WTC11 (cell line): ENCODE measurements at places on chromosomes 7 and 10.

GRCh38 chr7:148623586-148624282 is 33.2 kb downstream of the C7orf33 start:
- DNase-seq = no peak

DNA sequence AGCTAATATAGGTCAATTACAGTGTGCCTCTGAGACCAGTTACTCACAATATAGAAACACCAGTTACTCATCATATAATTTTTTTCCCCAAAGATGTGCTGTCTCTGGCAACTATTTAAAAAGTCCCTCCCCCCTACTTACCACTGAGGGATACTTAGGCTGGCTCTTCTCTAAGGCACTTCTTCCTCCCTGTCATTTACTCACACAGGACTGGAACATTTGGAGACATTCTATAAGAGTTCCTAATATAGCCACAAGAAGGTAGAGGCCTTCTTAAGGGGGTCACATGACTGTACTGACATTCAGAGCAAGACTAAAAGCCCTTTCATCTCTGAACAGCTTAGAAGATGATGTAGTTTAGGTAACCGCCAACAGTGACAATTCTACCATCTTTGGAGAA is 44.4 kb upstream of the SLIT1 start:
- no peak for DNase-seq

- DNase-seq = no peak
These were observed 227.1 kb downstream of the AGMO start for GRCh38 chr7:15334536-15335263.

DNA sequence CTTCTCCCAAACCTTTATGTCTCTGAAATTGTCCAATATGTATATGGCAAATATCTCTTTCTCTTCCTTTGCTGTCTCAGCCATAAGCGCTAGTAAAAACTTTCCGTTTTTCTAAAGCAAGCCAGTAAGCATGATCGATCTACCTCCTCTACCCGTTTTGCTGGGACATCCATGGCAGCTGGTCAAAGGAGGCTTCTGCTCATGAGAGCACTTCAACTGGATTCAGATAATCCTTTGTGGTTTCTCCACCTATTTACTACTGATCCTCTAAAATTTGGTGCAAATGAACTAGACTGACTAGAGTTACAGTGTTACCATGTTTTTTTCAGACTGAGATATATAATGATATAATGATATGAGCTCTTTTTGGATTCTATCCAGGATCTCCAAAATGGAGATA is 42.7 kb downstream of the GBF1 start:
- DNase-seq = no peak

- DNase-seq = no peak
These were observed 114.2 kb upstream of the DGKB start for GRCh38 chr7:15016766-15017165.

DNA sequence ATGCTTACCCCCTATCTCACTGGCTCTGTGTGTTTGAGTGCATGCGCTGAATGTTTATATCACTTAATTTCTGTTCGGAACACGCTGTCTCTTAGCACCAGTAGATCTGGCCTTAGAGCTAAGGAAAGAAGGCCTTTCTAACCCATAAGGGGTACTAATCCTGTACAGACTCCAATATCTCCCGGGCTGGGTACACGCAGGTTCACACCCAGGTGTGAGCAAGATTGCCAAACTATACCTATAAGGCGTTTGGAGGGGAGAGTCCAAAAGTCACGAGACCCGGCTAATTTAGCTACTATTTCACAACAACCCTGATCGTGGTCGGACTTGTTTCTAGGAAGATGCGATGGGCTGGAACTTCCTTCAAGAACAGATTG is 727 bp upstream of the PDSS1 start:
- DNase-seq = no peak

- DNase-seq = no peak
These were observed 55.0 kb upstream of the VWDE start for GRCh38 chr7:12458520-12459131.

DNA sequence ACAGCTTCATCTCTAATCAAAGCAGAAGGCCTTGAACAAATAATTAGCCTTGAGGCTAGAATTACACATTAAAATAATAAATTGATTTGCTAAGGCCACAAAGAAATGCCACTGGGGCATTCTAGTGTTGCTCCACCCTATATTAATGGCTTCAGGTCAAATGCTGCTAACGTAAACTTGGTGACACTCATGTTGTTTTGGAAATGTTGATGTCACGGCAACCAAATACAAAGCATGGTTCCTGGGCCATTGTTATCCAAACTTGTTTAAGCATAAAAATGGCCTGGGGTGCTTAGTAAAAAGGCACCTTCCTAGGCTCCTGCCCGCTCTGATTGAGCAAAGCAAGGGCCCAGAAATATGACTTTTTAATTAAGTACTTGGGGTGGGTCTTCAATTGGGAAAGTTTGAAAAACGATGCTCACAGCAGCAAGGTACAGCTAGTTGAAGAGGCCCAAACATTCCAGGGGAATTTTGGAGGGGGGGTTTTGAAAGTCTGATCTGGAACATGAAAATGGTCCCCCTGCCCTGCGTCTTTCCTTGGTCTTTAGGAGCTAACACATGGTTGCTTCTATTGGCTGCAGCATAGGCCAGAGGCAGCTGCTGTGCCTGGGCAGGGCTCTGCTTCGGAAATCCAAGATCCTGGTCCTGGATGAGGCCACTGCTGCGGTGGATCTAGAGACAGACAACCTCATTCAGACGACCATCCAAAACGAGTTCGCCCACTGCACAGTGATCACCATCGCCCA is 67.8 kb downstream of the ABCC2 start:
- peak; percentile 25 for DNase-seq

DNA sequence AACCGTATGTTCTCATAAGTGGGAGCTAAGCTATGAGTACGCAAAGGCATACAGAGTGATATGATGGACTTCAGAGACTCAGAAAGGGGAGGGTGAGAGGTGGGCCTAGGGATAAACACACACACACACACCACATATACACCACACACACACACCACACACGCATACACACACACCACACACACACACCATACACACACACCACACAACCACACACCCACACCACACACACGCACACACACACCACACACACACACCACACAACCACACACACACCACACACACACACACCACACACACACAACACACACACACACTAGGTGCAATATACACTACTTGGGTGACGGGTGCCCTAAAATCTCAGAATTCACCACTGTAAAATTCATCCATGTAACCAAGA is 113.6 kb upstream of the ADAM12 start:
- DNase-seq = no peak

DNA sequence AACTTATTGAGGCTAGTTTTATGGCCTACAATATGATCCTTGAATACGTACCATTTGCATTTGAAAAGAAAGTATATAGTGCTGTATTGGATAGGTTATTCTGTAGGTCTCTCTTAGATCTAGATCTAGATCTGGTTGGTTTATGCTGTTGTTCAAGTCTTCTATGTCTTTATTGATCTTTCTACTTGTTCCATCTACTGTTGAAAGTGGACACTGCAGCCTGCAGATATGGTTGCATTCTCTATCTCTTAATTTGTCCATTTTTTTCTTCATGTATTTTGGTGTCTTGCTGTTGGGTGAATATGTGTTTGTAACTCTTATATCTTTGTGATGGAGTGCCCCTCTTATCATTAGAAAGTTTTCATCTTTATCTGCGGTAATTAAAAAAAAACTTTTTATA is 139.4 kb upstream of the PCDH15 start:
- no peak for DNase-seq

GRCh38 chr10:12051241-12051640 is 8.6 kb upstream of the UPF2 start:
- no peak for DNase-seq

GRCh38 chr10:127344346-127344745 is 148.0 kb upstream of the INSYN2A start:
- DNase-seq = no peak

DNA sequence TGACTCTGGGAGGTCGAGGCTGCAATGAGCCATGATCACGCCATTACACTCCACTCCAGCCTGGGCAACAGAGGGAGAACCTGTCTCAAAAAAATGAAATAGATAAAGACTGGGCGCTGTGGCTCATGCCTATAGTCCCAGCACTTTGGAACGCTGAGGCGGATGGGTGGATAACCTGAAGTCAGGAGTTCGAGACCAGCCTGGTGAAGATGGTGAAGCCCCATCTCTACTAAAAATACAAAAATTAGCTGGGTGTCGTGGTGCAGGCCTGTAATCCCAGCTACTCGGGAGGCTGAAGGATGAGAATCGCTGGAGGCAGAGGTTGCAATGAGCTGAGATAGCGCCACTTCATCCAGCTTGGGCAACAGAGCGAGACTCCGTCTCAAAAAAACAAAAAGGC is 1.1 kb upstream of the DDX21 start:
- DNase-seq = no peak

DNA sequence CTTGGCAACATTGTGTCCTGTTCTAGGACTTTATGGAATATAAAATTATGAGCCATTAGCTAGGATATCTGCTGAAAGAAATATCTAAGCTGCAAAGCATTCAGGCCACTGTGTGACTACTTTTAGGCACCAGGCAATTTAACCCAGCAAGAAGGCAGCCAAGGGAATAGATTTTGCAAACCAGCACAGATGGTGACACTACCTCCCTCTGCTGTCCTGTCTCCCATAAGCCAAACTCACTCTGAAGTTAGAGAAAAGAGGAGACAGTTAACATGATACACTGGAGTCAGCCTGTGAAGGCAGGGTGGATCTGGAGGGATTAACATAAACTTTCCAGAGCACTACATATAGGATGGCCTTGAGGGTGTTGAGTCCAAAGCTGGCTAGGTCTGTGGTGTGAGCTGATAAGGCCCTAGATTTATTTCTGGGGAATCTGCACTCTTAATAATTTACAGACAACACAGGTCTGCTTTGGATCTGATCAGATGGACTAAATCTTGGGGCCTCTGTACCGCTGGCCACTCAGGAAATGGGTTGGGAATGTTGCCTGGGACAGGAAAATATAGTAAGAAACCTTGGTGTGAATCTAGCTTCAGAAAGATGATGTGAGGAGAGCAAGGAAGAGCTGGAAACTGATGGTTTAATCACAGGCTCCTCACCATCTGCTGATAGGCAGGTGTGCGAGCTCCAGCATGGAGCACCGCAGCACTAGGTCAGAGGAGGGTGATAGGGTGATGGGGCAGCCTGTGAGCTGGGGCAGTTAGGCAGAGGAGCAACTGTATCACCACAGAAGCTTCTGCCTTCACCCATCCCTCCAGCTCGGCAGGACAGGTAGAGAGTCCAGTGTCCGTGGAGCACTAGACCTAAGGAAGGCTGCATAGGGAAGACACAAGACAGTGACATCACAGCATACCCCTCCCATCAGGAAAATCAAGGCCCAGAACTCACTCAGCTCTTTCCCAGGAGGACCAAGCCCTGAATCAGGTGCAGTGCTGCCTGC is 229.9 kb upstream of the PRSS1 start:
- DNase-seq = no peak

- no peak for DNase-seq
These were observed 104.5 kb upstream of the PCLO start for GRCh38 chr7:83267141-83267631.

GRCh38 chr10:48291190-48291589 is 15.3 kb upstream of the MAPK8 start:
- DNase-seq = no peak

GRCh38 chr7:13770305-13770704 is 219.2 kb downstream of the ETV1 start:
- DNase-seq = no peak

GRCh38 chr7:1733206-1733907 is 63.3 kb downstream of the ELFN1 start:
- no peak for DNase-seq

GRCh38 chr10:78286186-78286585 is 252.5 kb downstream of the RPS24 start:
- peak; percentile 62 for DNase-seq

- no peak for DNase-seq
These were observed 39.2 kb downstream of the ADAM12 start for GRCh38 chr10:126349101-126349500.

DNA sequence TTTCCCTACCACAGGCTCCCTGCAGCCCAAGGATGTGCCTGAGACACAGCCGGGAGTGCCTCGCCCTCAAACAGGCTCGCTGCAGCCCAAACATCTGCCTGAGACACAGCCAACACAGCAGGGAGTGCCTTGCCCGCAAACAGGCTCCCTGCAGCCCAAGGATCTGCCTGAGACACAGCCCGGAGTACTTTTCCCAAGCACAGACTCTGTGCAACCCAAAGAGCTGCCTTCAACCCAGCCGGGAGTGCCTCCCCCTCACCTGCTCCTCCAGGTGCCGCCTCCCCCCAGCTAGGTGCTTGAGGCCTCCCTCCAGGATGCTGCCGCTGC is 42.9 kb downstream of the ANTXRL start:
- no peak for DNase-seq

GRCh38 chr10:117320050-117320665 is 55.1 kb downstream of the PDZD8 start:
- DNase-seq = no peak

DNA sequence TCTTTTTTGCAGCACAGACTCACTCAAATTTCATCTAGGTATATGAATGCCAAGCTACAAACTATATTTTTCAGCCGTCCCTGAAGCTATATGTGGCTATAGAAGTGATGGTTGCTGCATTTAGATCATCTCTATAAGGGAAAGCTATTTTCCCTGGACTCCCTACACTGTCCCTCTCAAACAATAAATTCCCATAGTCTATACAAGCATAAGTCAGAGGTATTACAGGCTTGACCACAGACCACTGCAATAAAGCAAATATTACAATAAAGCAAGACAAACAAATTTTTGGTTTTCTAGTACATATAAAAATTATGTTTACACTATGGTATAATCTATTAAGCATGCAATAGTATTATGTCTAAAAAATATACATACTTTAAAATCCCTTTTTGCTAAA is 1015.5 kb upstream of the LRRN3 start:
- DNase-seq = no peak

- DNase-seq = no peak
These were observed 102.1 kb downstream of the POLL start for GRCh38 chr10:101485681-101486554.

- no peak for DNase-seq
These were observed 7.2 kb downstream of the TRPV6 start for GRCh38 chr7:142878315-142878714.

GRCh38 chr10:33352615-33353014 is 18.1 kb upstream of the NRP1 start:
- no peak for DNase-seq

DNA sequence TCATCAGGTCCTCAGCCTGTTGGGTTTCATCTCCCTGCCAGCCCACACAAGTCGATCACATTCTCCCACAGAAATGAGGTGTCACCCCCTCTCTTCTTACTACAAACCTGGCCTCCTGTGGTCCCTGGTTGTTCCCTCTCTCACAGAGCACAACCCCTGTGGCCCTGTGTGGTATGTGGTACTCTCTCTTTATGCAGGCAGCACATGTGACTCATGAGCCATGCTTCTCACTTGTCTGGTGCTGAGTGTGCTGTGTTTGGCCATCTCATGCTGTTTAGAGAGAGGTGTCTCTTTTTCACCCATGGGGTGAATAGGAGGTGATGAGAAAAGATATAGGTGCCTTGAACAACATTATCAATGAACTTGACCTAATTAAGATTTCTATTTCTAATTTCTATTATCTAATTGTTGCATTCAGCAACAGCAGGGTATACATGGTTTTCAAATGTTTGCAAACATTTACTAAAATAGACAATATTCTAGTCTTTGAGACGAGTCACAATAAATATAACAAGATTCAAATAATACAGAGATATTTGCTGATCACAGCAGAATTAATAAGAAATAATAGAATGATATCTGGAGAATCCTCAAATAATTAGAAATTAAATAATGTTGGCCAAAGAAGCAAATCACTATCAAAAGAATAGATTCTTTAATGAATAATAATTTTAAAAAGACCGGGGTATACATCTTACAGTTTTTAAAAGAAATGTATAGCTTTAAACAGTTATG is 633.8 kb upstream of the IGFBP3 start:
- DNase-seq = no peak

- peak; percentile 20 for DNase-seq
These were observed 47.8 kb upstream of the CALCR start for GRCh38 chr7:93622036-93623033.
